H4 (cell line): ENCODE measurements at places on chromosomes 2 and 18. TPM values are rescaled to one million over a fixed set of nuclear protein-coding genes. Genes with fewer than 3 reads are reported as not detected.

DNA sequence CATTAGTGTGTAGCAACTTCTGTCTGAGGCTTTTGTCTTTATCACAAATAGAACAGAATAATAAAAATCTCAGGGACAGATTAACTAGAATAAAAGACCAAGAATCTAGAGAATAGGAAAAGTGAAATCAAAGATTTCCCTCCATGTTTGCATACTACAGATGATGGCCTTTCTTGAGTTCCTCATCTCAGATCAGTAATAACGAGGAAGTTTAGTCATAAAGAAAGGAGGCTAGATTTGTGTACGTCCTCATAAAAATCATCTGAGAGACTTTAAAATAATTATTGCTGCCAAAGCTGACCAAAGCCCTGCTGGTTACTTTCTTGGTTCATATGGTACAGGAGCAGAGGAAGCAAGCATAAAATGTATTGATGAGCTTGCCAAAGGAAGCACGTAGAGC, 117.3 kb downstream of the MIB1 start:
- DNase-seq: no peak

- DNase-seq: no peak
Observed at GRCh38 chr2:236761358-236761757, 191.7 kb downstream of the ACKR3 start.

- DNase-seq: no peak
Observed at GRCh38 chr2:27909901-27910300, 19.4 kb downstream of the BABAM2 start.

DNA sequence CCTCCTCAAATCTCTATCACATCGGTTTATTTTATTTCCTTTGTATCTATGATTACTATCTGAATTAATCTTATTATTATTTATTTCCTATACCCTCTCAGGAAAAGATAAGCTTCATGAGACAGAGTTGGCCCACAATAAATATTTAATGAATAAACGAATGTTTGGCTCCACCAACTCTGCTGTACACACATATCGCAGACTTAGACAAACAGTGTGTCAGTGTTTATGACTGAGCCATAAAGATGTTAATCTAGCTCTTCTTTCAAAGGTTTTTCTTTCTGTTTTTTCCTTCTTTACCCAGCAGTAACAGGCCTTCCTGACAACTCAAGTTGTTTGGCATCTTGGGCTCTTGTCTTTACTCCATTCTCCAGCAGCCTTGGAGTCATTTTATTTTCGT, 329.5 kb downstream of the CDH2 start:
- DNase-seq: no peak

Gene EIF4E2
- total RNA-seq: 97.7 and 277 TPM in 2 replicates

DNA sequence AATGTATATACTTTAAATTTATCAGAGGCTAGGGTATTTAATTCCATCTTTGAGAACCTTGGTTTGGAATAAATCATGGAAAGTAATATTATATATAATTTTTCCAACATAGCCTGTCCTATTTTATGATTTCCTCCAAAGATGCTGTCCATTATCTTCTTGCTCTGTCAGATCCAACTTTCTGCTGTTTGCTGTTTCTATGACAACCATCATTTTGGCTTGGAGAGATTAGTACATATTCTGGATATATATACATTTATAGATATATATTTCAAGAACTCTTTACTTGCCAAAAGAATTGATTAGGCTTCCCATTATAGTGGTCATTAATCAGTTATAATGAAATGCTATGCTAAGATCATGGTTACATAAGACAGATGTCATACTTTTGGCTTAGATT, 31.3 kb downstream of the CSRNP3 start:
- DNase-seq: no peak

DNA sequence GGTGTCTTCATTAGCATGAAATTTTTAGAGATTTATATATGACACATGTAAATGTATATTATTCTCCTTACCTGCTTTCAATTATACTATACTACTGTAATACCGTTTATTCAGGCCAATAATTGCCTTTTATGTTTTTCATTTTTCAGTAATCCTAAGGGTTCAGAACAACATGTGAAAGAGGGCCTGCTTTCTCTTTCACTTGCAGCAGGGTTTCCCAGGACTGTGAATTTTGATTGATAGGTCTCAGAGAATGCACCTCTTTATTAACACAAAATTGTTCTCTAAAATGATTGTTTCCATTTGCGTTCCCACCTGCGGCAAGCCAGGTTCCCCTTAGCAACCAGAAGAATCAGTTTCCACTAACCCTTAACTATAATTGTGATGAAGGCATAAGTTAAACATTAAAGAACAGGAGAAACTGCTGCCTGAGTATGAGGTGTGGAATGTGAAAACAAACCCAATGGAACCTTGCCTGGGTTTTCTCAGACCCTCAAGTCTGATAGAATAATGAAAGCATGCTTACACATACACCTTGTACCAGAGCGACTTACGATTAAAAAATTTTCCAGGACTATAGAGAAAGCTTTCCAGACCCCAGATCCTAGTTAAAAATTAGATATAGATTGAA, 1591.2 kb upstream of the LRRTM1 start:
- no peak for DNase-seq

GRCh38 chr18:9704233-9705118, 3.6 kb upstream of the RAB31 start:
- DNase-seq: no peak

Gene CNDP1
- not detected in 2 replicates for total RNA-seq

DNA sequence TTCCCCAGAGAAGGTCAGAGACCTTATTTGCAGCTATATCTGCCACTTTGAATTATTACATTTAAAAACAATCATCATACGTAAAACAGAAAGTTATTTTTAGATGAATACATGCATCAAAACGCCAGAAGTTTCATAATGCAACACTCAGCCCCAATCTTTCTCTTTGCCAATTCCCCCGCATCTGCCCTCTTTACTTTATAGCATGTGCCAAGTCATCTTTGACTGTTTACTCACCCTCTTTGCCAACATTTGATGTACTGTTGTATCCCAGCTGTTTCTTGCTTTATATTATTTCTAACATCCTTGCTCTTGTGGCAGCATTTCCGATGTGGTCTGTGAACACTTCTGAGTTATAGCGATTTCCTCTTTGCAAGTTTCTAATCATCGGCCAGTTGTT, 86.2 kb downstream of the CRIM1 start:
- DNase-seq: no peak

GRCh38 chr2:227447606-227448005, 24.4 kb upstream of the AGFG1 start:
- DNase-seq: no peak

DNA sequence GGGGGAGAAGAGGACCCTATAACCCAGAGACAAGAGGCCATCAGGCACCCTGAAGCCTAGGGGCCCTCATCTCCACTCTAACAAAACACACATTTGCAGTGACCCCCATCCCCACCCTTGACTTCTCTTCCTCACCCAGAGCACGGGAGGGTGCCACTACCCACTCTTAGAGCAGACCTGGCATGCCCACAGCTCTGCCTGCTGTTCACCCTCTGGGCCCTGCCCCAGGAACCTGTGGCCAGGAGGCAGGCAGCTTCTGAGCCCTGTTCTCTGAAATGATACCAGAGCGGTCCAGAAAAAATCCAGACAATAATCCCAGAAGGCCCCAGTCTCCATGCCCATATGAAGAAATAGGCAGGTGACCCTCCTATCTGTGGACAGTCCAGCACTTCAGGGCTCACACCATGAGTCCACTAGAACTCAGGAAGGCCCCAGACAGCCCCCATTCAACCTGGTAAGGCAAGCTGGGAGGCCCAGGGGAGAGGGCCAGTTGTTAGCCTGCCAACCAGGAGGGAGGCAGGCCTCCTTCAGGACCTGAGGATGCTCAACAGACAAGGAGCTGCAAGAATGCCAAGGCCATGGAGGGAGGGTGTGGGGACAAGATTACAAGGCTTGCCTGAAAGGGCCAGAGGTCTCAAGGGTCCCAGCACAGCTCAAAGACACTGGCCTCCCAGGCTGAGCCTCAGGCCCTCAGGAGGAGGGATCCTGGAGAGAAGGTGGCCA, 75.0 kb downstream of the TNS1 start:
- no peak for DNase-seq

GRCh38 chr2:47798631-47799030, 15.7 kb downstream of the MSH6 start:
- no peak for DNase-seq

Gene C1QL2
- total RNA-seq: not detected in 2 replicates
